ENCODE measurements at places on chromosomes 2 and 18. TPM values are rescaled to one million over a fixed set of nuclear protein-coding genes. Genes with fewer than 3 reads are reported as not detected.

MAPRE2 gene
- 66.6 TPM for total RNA-seq

HAAO gene
- 3.1 TPM for total RNA-seq

MAP2 gene
- total RNA-seq, result 0.18 TPM

MOGAT1 gene
- not detected for total RNA-seq

PDE11A gene
- total RNA-seq, result not detected

LRRC30 gene
- total RNA-seq, result not detected

ST6GAL2 gene
- total RNA-seq, result not detected

NT5C1B gene
- not detected for total RNA-seq

All from activated naive CD4-positive, alpha-beta T cell treated with anti-CD3 and anti-CD28 coated beads, Interleukin-2, amount 50 U/mL, for 72 hours (primary cell).